Breast epithelium (tissue), 4 donors: ENCODE measurements at places on chromosomes 13 and 19.

GRCh38 chr19:13961826-13962698 is 9.8 kb downstream of the DCAF15 start:
- DNase-seq: no peak
- H3K4me3 ChIP-seq: peak overlapping the region; percentile 30
- no peaks in the 10 kb centered on the region for H3K4me1 ChIP-seq
- H3K27ac ChIP-seq: no peak overlapping the region

DNA sequence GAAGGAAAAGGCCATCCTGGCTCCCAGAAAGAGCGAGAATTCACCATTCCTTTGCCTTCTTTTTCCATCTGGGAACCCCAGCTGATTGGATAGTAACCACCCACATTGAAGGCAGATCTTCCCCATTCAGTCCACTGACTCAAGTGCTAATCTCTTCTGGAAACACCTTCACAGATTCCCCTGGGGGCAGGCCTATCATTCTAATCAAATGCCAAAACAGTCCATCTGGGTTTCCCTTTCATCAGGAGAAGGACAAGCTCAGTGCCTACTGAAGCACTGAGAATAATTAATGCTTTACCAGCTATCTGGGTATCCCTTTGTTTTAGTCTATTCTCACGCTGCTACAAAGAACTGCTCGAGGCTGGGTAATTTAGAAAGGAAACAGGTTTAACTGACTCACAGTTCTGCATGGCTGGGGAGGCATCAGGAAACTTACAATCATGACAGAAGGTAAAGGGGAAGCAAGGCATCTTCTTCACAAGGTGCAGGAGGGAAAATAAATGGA is 293.2 kb downstream of the ENOX1 start:
- H3K4me3 ChIP-seq: no peak overlapping the region
- H3K4me1 ChIP-seq: no peaks in the 10 kb centered on the region
- DNase-seq: no peak
- H3K36me3 ChIP-seq: no peaks in the 10 kb centered on the region
- no peaks in the 10 kb centered on the region for H3K27me3 ChIP-seq
- no peak overlapping the region for H3K27ac ChIP-seq

DNA sequence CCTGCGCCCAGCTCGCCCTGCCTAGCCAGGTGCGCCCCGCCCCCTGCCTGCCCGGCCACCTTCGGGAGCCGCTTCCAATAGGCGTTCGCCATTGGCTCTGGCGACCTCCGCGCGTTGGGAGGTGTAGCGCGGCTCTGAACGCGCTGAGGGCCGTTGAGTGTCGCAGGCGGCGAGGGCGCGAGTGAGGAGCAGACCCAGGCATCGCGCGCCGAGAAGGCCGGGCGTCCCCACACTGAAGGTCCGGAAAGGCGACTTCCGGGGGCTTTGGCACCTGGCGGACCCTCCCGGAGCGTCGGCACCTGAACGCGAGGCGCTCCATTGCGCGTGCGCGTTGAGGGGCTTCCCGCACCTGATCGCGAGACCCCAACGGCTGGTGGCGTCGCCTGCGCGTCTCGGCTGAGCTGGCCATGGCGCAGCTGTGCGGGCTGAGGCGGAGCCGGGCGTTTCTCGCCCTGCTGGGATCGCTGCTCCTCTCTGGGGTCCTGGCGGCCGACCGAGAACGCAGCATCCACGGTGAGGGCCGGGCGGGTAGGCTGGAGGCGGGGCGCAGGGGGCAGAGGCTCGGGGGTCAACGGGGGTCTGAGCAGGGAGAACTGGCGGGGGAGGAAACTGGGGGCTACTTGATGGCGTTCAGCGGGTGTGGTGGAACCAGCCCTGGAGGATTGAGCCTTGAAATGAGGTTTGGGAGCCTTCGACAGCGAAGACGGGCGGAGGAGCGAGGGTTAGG is at the start of gene SPINT2:
SPINT2 (plus strand) TSS at position 88 of the 727 bp plus-strand sequence; CDS start at position 408, 320 bp downstream.
- peaks cover 6% of the 10 kb centered on the region for H3K4me1 ChIP-seq
- H3K36me3 ChIP-seq: no peaks in the 10 kb centered on the region
- peak within 1 kb of the TSS; percentile 44 for H3K4me3 ChIP-seq
- peak within 1 kb of the TSS; percentile 98 for H3K27ac ChIP-seq

GRCh38 chr19:3183721-3184641 is 1.7 kb upstream of the NCLN start:
- H3K36me3 ChIP-seq: no peaks in the 10 kb centered on the region
- DNase-seq: no peak

- H3K4me3 ChIP-seq: no peak overlapping the region
- no peaks in the 10 kb centered on the region for H3K27me3 ChIP-seq
- no peaks in the 10 kb centered on the region for H3K36me3 ChIP-seq
- H3K4me1 ChIP-seq: no peaks in the 10 kb centered on the region
- peak overlapping the region; percentile 58 for H3K27ac ChIP-seq
Measured at GRCh38 chr13:36089130-36089647, 42.0 kb downstream of the DCLK1 start.

GRCh38 chr13:60869941-60870613 is 473.1 kb downstream of the TDRD3 start:
- no peak for DNase-seq
- no peak overlapping the region for H3K27ac ChIP-seq
- no peaks in the 10 kb centered on the region for H3K36me3 ChIP-seq
- no peaks in the 10 kb centered on the region for H3K27me3 ChIP-seq

- peak; percentile 79 for DNase-seq
- no peaks in the 10 kb centered on the region for H3K36me3 ChIP-seq
- H3K27me3 ChIP-seq: no peaks in the 10 kb centered on the region
Measured at GRCh38 chr13:80338781-80339562, 2.0 kb downstream of the SPRY2 start.
